ENCODE measurements at places on chromosomes 2 and 18.

DNA sequence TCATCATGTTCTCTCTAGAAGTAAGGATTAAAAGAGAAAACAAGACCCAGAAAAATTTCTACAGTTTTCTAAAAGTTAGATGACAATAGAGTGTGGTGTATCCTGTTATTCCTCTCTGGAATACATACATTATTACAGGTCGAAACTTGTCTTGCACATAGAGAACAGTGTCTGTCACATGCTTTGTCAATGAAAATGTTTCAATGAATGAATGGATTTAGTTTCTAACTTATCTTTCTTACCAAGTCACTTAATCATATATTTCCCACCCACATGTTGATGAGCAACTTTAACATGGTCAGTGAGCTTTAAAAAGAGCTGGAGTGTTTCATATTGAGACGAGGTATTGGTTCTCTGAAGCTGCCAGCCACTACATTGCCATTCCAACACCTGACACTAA lies 4.3 kb downstream of the DSG4 start:
- DNase-seq, result no peak

- DNase-seq, result no peak
These were observed 92.2 kb downstream of the COL6A3 start for GRCh38 chr2:237321746-237322145.

- DNase-seq, result no peak
These were observed 93.9 kb downstream of the INHBB start for GRCh38 chr2:120439637-120440384.

GRCh38 chr18:45755934-45756333 lies 32.0 kb downstream of the SLC14A1 start:
- DNase-seq, result no peak

- DNase-seq, result no peak
These were observed 25.3 kb downstream of the MBP start for GRCh38 chr18:77107292-77107691.

GRCh38 chr2:28688818-28689217 lies 62.8 kb upstream of the PPP1CB start:
- no peak for DNase-seq

GRCh38 chr2:86375623-86376022 lies 38.2 kb upstream of the REEP1 start:
- no peak for DNase-seq

DNA sequence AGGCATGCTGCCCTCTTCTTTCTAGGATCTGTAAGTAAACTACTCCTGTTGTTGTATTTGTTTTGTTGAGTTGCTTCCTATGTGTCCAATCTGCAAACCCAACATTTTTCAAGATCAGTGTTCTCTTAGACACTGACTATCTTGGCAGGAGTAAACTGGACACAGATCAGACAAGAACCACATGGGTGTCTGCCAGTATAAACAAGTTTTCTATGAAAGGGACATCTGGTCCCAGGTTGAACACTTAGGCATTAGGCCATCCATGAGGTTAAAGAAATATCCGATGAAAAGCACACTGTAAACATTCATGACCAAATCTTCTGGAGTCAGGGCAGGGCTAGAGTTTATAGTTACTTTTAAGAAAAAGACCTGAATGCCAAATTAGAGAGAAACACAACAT lies 441.8 kb downstream of the NYAP2 start:
- no peak for DNase-seq

DNA sequence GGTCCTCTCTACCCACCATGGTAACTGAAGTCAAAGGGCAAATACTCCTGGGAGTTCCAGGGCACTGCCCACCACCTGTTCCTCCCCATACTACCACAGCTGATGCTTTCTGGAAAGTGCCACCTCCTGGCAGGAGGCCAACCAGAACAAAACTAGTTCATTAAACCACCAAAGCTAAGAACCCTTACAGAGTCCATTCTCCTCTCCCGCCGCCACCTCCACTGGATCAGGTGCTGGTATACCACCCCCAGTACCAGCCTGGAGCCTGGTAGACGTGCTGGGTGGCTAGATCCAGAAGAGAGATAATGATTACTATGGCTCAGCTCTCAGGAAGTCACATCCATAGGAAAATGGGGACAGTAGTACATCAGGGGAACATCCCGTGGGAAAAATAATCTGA lies 300.9 kb downstream of the RIT2 start:
- DNase-seq, result no peak

Data from stimulated activated CD4-positive, alpha-beta T cell treated with anti-CD3 and anti-CD28 coated beads, Interleukin-1b, Interleukin-23, amount 100 ng/mL, for 1 hour (primary cell).